ENCODE measurements at places on chromosomes 5 and 9. TPM values are rescaled to one million over a fixed set of nuclear protein-coding genes. Genes with fewer than 3 reads are reported as not detected.

Gene MZB1
- not detected for polyA plus RNA-seq

Gene IRX1
- 0.34 TPM for polyA plus RNA-seq

Gene DAB2
- polyA plus RNA-seq, result 0.63 TPM

Gene CAVIN4
- 14.5 TPM for polyA plus RNA-seq

Gene SLCO6A1
- polyA plus RNA-seq, result not detected

Gene GTF3C5
- polyA plus RNA-seq, result 103 TPM

Gene RORB
- 0.77 TPM for polyA plus RNA-seq

Gene BARHL1
- not detected for polyA plus RNA-seq
